ENCODE measurements at places on chromosomes 1 and 21.
A peak's percentile ranks its signal among the peaks of the same experiment; 100 is the strongest.

GRCh38 chr1:40772146-40772955 is 11.2 kb upstream of the KCNQ4 start:
- DNase-seq, result no peak

GRCh38 chr1:37817481-37817880 is 9.5 kb upstream of the YRDC start:
- no peak for DNase-seq

- no peak for DNase-seq
Observed at GRCh38 chr1:152109231-152109997, 5.8 kb downstream of the TCHH start.

- peak; percentile 90 for DNase-seq
Observed at GRCh38 chr1:212667223-212668139, 32.2 kb downstream of the BATF3 start.

GRCh38 chr1:193712392-193712791 is 526.0 kb upstream of the B3GALT2 start:
- DNase-seq, result no peak

GRCh38 chr1:92900539-92900938 is 60.7 kb downstream of the DIPK1A start:
- DNase-seq, result no peak

DNA sequence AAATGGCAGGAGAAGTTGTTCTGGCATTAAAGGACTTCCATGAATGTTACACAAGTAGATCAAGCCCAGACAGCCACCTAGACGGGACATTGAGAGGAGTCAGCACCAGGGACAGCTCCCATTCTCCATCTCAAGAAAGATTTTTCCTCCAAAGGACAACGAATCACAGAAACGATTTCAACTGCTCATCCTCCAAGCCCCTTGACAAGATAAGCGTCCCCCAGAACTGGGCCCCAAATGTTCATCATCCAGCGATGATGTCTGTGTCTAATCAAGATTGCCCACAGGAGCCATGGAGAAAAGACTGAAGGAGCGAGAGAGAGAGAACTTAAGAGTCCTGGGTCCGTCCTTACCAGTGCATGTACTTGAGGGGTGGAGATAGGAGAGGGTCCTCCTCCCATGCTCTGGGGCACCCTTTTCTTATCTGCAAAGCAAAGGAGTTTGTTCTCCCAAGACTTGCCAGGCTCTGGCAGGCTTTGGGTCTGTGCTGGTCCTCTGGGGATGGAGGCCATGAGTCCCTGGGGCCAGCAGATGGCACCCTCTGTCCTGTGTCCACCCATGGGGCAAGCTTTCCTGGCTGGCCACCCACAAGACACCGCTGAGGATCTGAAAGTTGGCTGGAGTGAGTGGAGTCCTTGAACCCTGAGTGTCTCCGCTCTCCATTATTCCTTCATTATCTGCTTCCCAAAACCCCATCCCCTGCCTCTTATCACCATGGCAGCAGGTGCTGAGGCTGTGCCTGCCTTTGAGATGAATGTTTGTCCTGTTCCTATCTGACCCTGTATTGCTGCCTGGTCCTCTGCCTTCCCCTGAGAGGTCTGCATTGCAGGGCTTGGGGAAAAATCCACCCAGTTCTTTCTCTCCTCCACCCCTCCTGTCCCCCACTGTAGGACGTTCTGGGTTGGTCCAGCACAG is 164.6 kb downstream of the ACTL8 start:
- peak; percentile 43 for DNase-seq

DNA sequence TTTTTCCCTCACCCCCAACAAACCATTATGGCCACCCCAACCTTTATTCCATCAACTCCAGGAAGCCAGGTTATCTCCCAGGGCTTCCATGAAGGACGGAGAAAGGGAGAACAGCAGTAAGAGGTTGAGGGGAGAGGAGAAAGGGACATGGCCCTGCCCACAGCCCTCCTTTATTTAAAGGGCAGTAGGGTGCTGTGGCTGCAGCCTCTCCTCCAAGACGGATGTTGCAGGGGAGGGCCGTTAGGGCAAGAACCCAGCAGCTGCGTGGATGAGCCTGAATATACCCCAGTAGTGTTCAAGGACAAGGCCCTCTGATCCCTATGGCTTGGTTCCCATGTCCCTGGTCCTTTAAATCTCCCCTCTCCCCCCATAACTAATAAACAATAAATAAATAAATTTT is 5.9 kb downstream of the RXFP4 start:
- DNase-seq, result no peak

DNA sequence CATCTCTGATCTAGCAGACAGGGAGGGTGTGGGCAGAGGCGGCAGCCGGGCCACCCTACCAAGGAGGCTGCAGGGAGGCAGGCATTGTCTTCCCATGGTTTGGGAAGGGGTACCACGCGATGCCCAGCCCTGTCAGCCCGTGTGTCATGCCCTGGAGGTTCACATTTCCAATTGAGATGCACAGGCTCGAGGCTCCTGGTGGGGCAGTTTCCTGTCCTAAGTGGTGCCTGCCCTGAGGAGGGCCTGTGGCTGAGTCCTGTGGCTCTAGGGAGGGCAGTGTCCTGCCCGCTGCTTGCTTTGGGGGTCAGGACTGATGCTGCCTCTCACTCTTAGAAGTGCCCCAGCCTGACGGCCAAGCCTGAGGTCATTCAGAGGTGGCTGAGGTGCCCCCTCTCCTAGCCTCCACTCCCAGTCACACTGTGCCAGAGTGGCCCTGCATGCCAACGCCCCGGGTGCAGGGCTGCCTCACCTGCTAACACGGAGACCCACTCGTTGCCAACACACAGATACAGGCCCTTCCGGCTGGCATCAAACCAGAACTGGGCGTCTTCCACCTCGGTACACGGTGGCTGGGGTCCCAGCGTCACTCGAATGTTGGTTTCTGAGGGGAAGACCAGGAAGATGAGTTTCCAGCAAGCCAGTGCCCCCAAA is 11.9 kb downstream of the KRTAP10-1 start:
- DNase-seq, result peak; percentile 4

GRCh38 chr1:178954937-178955336 is 70.8 kb upstream of the FAM20B start:
- no peak for DNase-seq

DNA sequence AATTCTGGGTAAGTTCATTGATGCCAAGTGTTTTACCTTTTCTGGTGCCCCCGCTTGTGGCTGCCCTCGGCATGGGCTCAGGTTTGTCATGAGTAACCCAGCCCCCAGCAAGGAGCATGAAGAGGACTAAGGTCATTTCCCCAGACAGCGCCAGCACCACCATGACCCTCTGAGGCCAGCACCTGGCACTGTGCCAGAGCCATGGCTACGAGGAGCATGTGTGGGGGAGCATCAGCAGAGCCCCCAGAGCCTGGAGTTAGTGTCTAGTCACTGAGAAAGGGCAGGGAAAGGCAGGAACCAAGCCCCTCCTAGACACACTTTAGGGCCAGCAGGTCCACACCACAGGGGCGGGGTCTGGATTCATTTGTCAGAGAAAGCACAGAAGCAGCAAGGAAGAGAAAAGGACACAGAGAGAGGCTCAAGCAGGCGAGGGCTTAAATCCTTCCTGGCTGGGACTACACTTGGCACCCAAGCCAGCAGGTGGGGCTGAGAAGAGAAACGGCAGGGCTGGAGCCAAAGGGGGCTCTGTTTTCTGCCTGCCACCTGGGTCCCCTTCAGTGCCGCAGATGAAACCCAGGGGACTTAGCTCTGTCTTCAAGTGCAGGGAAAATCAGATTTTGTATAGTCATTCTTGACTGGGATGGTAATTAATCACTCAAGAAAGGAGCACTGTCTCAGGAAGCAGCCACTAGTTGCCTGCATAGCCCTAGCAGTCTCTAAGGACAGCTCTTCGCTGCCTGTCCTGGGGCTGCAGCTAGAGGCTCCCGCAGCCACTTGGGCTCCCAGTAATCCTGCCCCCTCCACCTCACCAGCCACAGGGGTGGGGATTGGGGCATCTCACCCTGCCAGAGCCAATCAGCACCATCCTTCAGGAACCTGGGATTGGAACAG is 79.6 kb upstream of the ZC3H12A start:
- DNase-seq, result peak; percentile 38

GRCh38 chr1:201883786-201884185 is 4.9 kb upstream of the SHISA4 start:
- DNase-seq, result no peak

- DNase-seq, result peak; percentile 39
Observed at GRCh38 chr1:65992165-65992821, 199.6 kb downstream of the PDE4B start.

DNA sequence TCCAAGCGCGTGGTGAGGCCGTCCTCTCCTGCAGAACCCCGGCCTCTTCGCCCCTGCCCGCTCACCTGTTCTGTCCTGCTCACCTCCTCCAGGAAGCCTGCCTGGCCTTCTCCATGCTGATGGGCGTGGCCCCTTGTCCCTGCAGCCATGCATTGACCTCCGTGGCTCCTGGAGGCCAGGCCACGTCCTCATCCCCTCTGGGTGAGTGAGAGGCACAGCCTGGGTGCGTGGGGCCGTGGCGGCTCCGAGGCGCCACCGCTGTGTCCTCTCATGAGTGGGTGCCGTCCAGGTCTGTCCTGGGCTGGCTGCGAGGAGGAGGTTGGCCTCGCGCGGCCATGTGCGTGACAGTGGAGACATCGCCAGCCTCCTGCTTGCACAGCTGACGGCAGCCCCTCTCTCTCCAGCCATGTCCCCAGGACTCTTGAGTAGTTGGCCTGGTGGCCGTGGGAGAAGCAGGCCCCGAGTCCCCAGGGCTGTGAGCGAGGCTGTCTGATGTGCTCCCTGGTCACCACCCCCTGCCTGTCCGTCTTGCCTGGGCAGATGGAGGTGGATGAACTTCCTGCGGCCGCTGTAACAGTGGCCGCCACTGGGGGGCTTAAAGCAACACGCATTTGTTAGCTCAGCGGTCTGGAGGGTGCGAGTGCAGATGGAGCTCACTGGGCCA is 58.1 kb downstream of the PRKCZ start:
- peak; percentile 71 for DNase-seq

DNA sequence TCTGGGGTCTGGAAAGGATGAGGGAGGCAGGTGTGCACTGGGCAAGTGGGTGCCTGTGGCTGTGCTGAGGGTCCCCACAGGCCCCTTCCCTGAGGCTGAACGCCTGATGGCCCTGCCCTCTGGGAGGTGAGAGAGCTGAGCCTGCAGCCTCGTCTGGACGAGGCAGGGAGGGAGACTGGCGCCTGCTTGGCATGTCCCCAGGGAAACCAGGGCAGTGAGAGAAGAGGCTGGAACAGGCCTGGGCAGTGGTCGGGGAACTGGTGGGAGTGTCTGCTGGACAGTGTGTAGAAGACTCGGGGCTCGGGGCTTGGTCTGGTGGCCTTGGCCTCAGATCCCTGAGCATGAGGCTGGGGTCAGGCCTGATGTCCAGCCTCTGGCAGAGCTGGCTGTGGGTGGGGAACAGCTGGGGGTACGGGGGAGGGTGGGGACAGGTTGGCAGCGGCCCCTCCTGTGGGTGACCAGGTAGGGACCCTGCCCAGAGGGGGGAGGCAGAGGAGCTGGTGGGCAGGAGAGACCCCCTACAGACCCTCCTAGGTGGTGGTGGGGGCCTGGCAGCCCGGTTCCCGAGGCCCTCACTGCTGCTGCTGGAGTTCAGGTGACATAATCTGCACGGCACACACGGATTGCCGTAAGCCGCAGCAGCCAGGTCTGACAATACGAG is 30.8 kb upstream of the PLCH2 start:
- peak; percentile 33 for DNase-seq

- DNase-seq, result no peak
Observed at GRCh38 chr21:39471598-39471997, 19.8 kb downstream of the SH3BGR start.

DNA sequence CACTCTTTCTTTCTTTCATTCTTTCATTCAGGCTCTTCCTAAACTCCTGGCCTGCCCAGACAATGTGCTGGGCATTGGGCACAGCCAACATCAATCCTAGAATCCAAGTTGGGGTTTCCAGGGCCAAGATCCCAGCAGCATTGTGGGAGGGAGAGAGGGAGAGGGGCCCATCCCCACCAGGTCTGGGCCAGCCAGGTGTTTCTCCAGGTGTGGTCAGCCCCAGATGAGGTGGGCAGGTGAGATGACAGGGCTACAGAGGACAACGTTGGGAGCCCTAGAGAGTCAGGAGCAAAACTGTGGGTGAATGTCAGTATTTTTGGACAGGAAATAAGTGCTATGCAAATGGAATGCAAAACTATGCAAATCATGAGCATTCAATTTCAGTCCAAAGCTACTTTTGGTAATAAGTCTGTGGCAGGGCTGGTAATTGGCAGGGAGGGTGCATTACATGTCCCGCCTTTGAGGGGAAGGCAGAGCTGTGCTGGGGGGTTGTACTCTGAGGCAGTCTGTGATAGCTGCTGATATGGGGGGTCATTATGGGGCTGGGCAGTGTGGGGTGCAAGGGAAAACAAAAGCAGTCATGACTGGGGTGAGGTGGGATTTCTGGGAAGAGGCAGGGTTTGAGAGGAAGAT is 139.9 kb upstream of the IGSF21 start:
- no peak for DNase-seq

- no peak for DNase-seq
Observed at GRCh38 chr1:3707298-3707938, 44.8 kb upstream of the CCDC27 start.

DNA sequence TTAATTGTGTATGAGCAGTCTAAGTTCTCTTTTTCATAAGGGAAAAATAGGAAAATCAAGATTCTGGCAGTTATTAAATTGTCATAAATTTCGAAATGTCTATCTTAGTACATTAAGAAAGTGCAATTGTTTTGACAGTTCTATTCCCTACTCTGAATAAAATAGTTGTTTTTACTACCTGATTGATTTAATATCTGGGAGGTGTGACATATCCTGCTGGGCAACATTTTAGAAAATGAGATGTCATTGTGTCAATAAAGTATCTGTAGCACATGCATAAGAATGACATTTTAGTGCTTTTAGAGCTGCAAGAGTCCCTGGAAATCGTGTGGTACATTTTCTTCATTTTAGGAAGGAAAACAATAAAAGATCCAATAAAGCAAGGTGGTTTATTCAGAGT is 139.2 kb upstream of the COL11A1 start:
- no peak for DNase-seq

- no peak for DNase-seq
Observed at GRCh38 chr21:43827015-43827611, 37.7 kb downstream of the RRP1 start.

DNA sequence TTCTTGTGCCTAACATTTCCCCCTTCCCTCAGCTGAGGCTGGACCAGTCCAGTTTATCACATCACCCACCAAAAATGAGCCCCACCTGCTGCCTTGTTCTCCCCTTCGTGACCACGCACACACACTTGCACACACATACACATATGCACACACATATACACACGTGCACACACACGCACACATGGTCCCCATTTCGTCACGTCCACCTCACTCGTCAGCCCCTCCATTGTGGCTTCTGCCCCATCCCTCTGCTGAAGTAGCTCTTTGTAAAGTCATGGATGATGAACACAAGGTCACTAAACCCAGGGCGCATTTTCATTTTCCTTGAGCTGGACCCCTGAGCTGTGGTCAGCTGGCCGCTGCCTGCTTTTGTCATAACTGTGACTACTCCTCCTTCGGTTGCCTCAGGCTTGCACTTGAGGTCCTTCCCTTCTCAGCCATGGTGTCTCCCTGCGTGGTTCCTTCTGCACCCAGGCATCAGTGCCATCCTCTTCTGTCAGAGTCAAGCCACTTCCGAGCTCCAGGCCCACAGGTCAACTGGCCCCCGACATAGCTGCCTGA is 93.8 kb downstream of the SYT2 start:
- DNase-seq, result no peak

- DNase-seq, result no peak
Observed at GRCh38 chr1:219555031-219555692, 57.7 kb downstream of the ZC3H11B start.

All from BE2C (cell line).